Activated T-cell treated with anti-CD3 and anti-CD28 coated beads, Interleukin-2, amount 50 U/mL, for 4 hours (primary cell): ENCODE measurements at places on chromosomes 5 and 9. TPM values are rescaled to one million over a fixed set of nuclear protein-coding genes. Genes with fewer than 3 reads are reported as not detected.

DNA sequence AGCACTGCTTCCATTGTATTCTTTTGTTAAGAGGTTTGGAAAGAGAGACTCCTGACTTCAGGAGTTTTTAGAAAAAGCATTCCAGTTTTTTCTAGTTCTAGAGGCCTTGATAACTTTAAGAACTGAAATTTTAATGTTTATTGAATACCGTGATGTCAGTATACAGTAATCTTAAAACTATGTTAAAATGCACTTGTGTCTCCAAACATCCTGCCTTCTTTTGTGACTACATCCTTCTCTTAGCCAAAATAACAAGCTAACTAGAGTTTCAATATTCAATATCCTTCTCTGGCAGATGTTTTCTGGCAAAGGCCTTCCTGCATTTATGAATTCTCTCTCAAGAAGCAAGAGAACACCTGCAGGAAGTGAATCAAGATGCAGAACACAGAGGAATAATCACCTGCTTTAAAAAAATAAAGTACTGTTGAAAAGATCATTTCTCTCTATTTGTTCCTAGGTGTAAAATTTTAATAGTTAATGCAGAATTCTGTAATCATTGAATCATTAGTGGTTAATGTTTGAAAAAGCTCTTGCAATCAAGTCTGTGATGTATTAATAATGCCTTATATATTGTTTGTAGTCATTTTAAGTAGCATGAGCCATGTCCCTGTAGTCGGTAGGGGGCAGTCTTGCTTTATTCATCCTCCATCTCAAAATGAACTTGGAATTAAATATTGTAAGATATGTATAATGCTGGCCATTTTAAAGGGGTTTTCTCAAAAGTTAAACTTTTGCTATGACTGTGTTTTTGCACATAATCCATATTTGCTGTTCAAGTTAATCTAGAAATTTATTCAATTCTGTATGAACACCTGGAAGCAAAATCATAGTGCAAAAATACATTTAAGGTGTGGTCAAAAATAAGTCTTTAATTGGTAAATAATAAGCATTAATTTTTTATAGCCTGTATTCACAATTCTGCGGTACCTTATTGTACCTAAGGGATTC is 43.1 kb downstream of the NDFIP1 start:
- peak; percentile 42 for DNase-seq

GRCh38 chr5:1468629-1469527 is 23.6 kb upstream of the SLC6A3 start:
- DNase-seq: no peak

The SCGB3A1 gene
- total RNA-seq: 0.55 TPM

DNA sequence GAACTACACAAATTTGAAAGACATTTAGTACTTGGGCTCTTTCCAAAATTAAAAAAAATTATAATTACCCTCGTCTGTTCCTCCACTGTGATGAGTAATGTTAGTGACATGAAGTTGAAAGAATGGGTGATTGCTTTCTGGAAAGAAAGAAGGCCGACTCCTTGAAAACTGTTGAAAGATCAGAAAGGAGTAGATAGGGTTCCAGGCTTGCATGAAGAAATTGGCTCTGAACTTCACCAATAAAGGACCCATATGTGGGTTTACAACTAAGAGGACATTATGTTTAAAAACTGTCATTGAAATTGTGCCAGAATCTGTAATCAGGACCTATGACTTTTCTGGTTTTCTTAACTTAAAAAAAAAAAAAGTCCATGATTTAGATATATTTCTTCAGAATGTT is 20.7 kb upstream of the MOCS2 start:
- no peak for DNase-seq

- DNase-seq: no peak
These were observed 15.6 kb downstream of the NDUFAF2 start for GRCh38 chr5:60960591-60960990.

- DNase-seq: no peak
These were observed 140.9 kb upstream of the DMRT1 start for GRCh38 chr9:700365-701282.

- peak; percentile 5 for DNase-seq
These were observed 10.1 kb downstream of the ATG12 start for GRCh38 chr5:115831163-115831768.

GRCh38 chr9:128002959-128003358 is 22.2 kb upstream of the EEIG1 start:
- DNase-seq: no peak

GRCh38 chr9:3999706-4000105 is 300.2 kb downstream of the GLIS3 start:
- DNase-seq: no peak

The AIF1L gene
- 0.13 TPM for total RNA-seq

The SLC6A19 gene
- total RNA-seq: 0.08 TPM

DNA sequence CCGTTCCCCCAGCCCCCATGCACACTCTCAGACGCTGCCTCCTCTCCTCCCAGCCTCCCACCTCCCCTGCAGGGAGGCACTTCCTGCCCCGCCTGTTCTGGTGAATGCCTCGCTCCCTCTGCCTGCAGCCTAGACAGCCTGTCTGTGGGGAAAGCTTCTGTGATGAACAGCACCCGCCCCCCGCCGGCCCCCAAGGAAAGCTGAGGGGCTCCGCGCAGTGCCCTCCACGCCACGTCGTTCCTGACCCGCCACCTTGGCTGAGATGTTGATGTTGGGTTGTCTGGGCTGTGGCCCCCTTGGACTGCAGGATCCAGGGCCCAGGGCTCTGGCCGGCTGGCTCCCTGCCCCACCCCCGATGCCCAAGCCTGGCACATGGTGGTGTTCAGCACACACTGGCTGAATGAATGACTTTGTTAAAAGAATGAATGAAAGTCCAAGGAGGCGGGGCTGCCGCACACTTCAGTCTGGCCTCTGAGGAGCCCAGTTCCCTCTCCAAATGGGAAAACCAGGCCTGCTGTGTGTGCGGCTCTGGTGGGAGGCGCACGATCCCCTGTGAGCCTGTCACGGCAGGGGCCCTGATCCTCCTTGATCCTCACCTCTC is 2.1 kb upstream of the MYMK start:
- no peak for DNase-seq
